ENCODE measurements at places on chromosomes 7 and 10. TPM values are rescaled to one million over a fixed set of nuclear protein-coding genes. Genes with fewer than 3 reads are reported as not detected.

DNA sequence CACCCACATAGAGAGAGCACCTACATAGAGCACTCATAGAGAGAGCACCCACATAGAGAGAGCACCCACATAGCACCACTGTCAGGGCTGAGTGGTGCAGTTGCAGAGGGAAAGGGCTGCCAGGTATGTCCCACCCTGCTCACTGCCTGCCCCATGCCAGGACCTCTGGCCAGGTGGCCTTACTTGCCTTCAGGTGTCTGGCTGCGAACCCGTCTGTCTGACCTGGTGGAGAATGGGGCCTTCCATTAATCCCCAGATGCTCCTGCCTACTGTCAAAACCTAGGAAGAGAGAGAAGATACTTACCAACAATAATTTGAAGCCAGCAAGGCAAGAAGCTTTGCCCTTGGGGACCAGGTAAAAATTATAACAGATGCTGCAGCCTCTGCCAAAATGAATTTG is 51.1 kb downstream of the INSIG1 start:
- H3K4me1 ChIP-seq = peaks cover 4% of the 10 kb centered on the region
- no peak overlapping the region for H3K4me3 ChIP-seq
- peaks cover 18% of the 10 kb centered on the region for H3K27me3 ChIP-seq
- no peak for DNase-seq

DNA sequence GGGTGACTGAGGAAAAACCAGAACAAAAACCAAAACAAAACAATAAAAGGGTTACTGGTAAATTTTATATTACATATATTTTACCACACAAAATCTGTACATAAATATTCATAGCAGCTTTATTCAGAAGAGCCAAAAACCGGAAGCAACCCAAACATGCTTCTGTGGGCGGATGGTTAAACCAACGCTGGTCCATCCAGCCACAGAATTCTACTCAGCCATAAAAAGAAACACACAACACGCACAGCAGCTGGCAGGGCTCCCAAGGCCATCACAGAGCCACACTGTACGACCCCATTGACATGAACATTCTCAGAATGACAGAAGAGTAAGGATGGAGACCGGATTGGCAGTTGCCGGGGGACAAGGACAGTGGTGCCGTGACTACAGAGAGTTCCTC is 83.6 kb downstream of the PROSER2 start:
- H3K4me3 ChIP-seq = no peak overlapping the region
- H3K4me1 ChIP-seq = peaks cover 8% of the 10 kb centered on the region
- H3K36me3 ChIP-seq = no peaks in the 10 kb centered on the region
- no peak overlapping the region for H3K27ac ChIP-seq

GRCh38 chr7:123637203-123637602 is 18.5 kb upstream of the LMOD2 start:
- H3K4me1 ChIP-seq = peaks cover 17% of the 10 kb centered on the region
- DNase-seq = no peak
- no peaks in the 10 kb centered on the region for H3K36me3 ChIP-seq
- no peak overlapping the region for H3K4me3 ChIP-seq
- peak overlapping the region; percentile 1 for H3K27ac ChIP-seq
- H3K27me3 ChIP-seq = peaks cover 3% of the 10 kb centered on the region

The ST8SIA6 gene
- total RNA-seq = not detected

- H3K27ac ChIP-seq = no peak overlapping the region
- H3K4me1 ChIP-seq = peaks cover 9% of the 10 kb centered on the region
- H3K4me3 ChIP-seq = no peak overlapping the region
Observed at GRCh38 chr7:127838816-127839415, 186.9 kb downstream of the SND1 start.

The RAB19 gene
- not detected for total RNA-seq

The CALML3 gene
- total RNA-seq = not detected

- H3K27ac ChIP-seq = no peak overlapping the region
- H3K4me3 ChIP-seq = peak overlapping the region; percentile 87
- no peak for DNase-seq
- H3K36me3 ChIP-seq = no peaks in the 10 kb centered on the region
Observed at GRCh38 chr10:122462533-122463465, 1.4 kb downstream of the HTRA1 start.

DNA sequence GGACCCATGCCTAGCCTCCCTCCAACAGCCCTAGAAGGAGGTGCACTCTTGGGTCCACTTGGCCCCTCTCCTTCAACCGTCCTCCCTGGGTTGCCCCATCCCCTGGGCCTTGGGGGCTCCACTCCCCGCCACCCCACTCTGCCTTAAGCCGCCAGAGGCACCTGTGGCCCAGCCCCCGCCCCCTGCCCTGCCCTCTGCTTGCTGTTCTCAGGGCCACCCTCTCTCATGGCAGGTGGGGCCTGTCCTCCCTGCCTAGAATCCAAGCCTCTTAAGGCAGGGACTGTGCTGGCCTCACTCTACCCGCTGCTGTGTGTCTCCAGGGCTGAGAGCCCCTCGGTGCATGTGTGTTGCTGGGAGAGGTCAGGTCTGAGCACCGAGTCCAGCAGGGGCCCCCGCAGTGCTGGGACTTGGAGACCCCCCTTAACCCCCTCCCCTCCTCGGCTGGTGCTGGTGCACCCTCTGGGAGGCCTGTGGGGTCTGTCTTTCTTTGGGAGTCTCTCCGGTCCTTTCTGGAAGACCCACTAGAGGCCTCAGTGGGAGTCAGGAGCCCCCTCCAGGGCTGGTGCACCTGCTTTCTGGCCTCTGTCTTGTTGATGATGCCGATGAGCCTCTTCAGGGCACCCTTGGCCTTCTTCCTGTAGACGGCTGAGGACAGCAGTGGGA is 43.8 kb downstream of the CFAP46 start:
- H3K4me1 ChIP-seq = no peaks in the 10 kb centered on the region
- H3K27me3 ChIP-seq = peaks cover 36% of the 10 kb centered on the region
- H3K36me3 ChIP-seq = no peaks in the 10 kb centered on the region
- no peak for DNase-seq

- no peak overlapping the region for H3K27ac ChIP-seq
- peaks cover under 1% of the 10 kb centered on the region for H3K4me1 ChIP-seq
- no peaks in the 10 kb centered on the region for H3K36me3 ChIP-seq
- H3K4me3 ChIP-seq = no peak overlapping the region
- DNase-seq = no peak
- H3K27me3 ChIP-seq = no peaks in the 10 kb centered on the region
Observed at GRCh38 chr7:33692956-33693355, 212.4 kb upstream of the BMPER start.

GRCh38 chr7:5070206-5070605 is 24.5 kb downstream of the RBAK start:
- H3K4me3 ChIP-seq = no peak overlapping the region
- H3K27me3 ChIP-seq = peaks cover 12% of the 10 kb centered on the region
- no peak for DNase-seq
- no peaks in the 10 kb centered on the region for H3K4me1 ChIP-seq

GRCh38 chr10:87562750-87563149 is 58.1 kb downstream of the MINPP1 start:
- no peaks in the 10 kb centered on the region for H3K4me1 ChIP-seq
- no peaks in the 10 kb centered on the region for H3K27me3 ChIP-seq
- no peak overlapping the region for H3K27ac ChIP-seq
- no peak overlapping the region for H3K4me3 ChIP-seq
- H3K36me3 ChIP-seq = peaks cover 2% of the 10 kb centered on the region

- no peak overlapping the region for H3K4me3 ChIP-seq
Observed at GRCh38 chr10:103840740-103841070, 14.7 kb downstream of the SH3PXD2A start.

DNA sequence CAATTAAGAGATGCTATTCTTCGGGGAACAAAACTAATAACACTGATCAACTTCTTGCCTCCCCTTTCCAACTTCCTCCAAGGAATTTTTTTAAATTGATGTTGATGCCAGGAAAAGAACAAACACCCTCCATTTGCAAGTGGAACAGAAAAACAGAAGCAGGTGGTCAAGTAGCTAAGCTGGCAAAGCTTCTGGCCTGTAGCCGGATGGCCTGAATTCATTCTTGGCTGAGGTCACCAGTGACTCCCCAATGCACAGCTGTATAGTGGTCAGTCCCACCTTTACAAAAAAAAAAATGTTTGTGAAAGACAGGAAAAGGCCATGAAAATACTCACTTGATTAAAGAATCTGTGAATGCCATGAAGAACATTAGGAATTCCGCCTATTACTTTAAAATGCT is 39.1 kb downstream of the DOCK4 start:
- H3K27me3 ChIP-seq = no peaks in the 10 kb centered on the region
- no peaks in the 10 kb centered on the region for H3K36me3 ChIP-seq
- no peak overlapping the region for H3K4me3 ChIP-seq
- peaks cover 13% of the 10 kb centered on the region for H3K4me1 ChIP-seq
- H3K27ac ChIP-seq = no peak overlapping the region

GRCh38 chr10:95391581-95392216 is 100.9 kb upstream of the PDLIM1 start:
- H3K36me3 ChIP-seq = peaks cover 2% of the 10 kb centered on the region
- no peak overlapping the region for H3K4me3 ChIP-seq
- no peak overlapping the region for H3K27ac ChIP-seq
- no peaks in the 10 kb centered on the region for H3K27me3 ChIP-seq

- no peak for DNase-seq
- no peaks in the 10 kb centered on the region for H3K4me1 ChIP-seq
- H3K36me3 ChIP-seq = peaks cover 9% of the 10 kb centered on the region
- H3K27ac ChIP-seq = no peak overlapping the region
Observed at GRCh38 chr10:32744321-32744720, 213.7 kb downstream of the ITGB1 start.

DNA sequence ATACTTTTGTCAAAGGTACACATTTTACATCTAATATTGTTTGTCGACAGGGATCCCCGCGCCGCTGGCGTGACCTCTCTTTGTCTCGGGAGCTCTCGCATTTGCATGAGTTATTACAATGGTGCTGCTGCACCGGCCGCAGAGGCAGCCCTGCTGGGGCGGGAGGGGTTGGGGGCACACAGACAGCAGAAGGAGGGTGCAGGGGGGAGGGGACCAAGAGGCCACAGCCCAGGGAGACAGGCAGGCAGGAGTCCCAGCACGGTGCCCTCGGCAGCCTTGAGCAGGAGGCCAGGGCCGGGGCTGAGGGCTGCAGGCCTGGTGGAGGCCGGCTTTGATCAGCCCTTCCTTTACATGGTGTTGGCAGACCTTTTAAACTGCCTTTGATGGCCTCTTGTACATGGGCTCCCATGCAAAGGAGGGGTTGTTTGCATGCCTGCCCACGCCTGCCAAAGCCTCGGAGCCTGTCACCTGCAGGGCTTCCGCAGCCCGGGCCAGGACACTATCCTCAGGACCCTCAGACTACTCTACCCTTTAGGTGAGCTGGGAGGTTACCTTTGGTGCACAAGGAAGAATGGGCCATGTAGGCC is 95.5 kb downstream of the EBF3 start:
- H3K4me3 ChIP-seq = no peak overlapping the region
- peaks cover 44% of the 10 kb centered on the region for H3K4me1 ChIP-seq
- DNase-seq = no peak
- peak overlapping the region; percentile 79 for H3K27ac ChIP-seq
- no peaks in the 10 kb centered on the region for H3K36me3 ChIP-seq
- no peaks in the 10 kb centered on the region for H3K27me3 ChIP-seq

- H3K27ac ChIP-seq = no peak overlapping the region
- H3K4me3 ChIP-seq = no peak overlapping the region
- no peaks in the 10 kb centered on the region for H3K36me3 ChIP-seq
- H3K27me3 ChIP-seq = peaks cover 33% of the 10 kb centered on the region
Observed at GRCh38 chr10:124162774-124163354, 69.5 kb upstream of the CHST15 start.

The CFTR gene
- total RNA-seq = not detected

DNA sequence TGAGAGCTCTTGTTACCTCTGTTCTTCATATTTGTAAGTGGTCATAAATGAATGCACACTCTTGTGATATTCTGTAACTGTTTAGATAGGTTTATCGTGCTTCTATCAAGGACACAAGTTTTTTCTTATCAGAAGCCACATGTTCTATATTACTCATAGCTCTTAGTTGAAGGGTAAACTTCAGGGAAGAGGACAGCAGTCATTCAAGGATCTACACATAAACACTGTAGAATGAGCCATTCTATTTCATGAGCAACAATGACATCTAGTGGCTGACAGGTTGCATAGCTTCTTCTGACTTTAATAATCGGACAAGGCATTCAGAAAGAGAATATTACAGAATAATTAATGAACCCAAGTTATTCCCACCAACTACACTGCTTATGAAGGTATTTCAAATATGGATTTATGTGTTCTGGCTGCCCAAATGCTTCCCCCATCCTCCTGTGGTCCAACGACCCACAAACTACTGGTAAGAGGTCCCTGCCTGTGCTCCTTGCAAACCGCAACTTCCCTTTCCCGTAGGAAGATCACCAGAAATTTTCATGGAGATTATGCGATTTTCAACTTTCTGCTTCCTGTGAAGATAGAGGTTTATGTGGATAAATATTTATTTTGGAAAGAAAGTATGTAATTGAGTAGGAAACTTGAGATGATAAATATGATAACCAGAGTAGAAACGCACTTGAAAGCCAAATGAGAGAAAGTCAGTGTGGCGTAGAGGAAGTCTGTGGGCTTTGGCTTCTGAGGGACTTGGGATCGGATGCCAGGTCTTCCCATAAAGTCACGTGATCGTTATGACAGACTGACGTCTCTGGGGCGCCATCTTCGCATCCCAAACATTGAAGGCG is 16.8 kb upstream of the ABCB5 start:
- no peak for DNase-seq
- no peaks in the 10 kb centered on the region for H3K36me3 ChIP-seq
- H3K4me3 ChIP-seq = no peak overlapping the region
- peaks cover 10% of the 10 kb centered on the region for H3K4me1 ChIP-seq
- H3K27ac ChIP-seq = no peak overlapping the region

The CYP26C1 gene
- total RNA-seq = 0.37 TPM

The DRGX gene
- total RNA-seq = 0.18 TPM

GRCh38 chr7:11294965-11295364 is 321.3 kb downstream of the PHF14 start:
- no peak overlapping the region for H3K27ac ChIP-seq
- no peaks in the 10 kb centered on the region for H3K4me1 ChIP-seq
- no peaks in the 10 kb centered on the region for H3K27me3 ChIP-seq

GRCh38 chr7:8177109-8177933 is 84.6 kb downstream of the ICA1 start:
- no peaks in the 10 kb centered on the region for H3K27me3 ChIP-seq
- no peaks in the 10 kb centered on the region for H3K36me3 ChIP-seq
- H3K4me3 ChIP-seq = no peak overlapping the region
- DNase-seq = no peak
- H3K27ac ChIP-seq = no peak overlapping the region

The ADRB1 gene
- 0.14 TPM for total RNA-seq
